ENCODE measurements at places on chromosomes 4 and X.

DNA sequence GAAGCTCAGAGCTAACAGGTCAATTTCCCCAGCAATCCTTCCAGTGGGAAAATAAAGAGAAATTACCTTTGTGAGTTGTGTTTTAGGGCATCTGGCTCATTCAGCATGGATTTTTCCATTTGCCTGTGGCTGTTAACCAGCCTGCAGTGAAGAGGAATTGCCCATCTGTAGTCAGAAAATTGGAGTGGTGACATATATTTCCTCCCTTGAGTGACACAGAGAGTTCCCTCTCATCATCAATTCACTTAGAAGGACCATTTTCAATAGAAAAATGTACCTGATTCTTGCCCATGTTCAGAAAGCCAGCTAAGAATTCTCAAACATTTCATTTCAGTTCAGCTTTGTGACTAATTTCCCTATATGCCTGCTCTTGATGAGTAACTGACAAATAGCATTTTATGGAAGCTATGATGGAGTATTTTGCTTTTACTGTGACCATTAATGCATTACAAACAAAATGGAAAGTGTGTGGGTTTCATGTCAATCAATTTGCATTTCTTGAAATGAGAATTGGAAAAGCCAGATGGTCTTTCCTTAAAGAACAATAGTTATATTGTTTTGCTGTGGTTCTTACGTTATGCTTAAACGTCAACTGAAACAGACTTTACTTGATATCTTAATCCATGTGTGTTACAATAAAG, 155.8 kb downstream of the NWD2 start:
- H3K27me3 ChIP-seq, result no peaks in the 10 kb centered on the region
- H3K36me3 ChIP-seq, result no peaks in the 10 kb centered on the region
- no peak overlapping the region for H3K4me3 ChIP-seq
- no peak for DNase-seq
- H3K4me1 ChIP-seq, result no peaks in the 10 kb centered on the region

GRCh38 chr4:13615161-13615560, 12.4 kb downstream of the BOD1L1 start:
- H3K4me3 ChIP-seq, result no peak overlapping the region
- H3K27me3 ChIP-seq, result no peaks in the 10 kb centered on the region
- no peaks in the 10 kb centered on the region for H3K4me1 ChIP-seq

GRCh38 chr4:174559894-174560293, 37.6 kb upstream of the HPGD start:
- H3K36me3 ChIP-seq, result peaks cover under 1% of the 10 kb centered on the region
- peaks cover 6% of the 10 kb centered on the region for H3K4me1 ChIP-seq
- H3K27me3 ChIP-seq, result no peaks in the 10 kb centered on the region

GRCh38 chrX:79266702-79267101, 100.4 kb downstream of the ITM2A start:
- no peak overlapping the region for H3K4me3 ChIP-seq
- DNase-seq, result no peak
- H3K36me3 ChIP-seq, result no peaks in the 10 kb centered on the region

GRCh38 chrX:148600581-148600980, 100.2 kb downstream of the AFF2 start:
- H3K36me3 ChIP-seq, result no peaks in the 10 kb centered on the region
- no peak overlapping the region for H3K4me3 ChIP-seq
- no peak for DNase-seq
- no peak overlapping the region for H3K27ac ChIP-seq
- H3K27me3 ChIP-seq, result no peaks in the 10 kb centered on the region
